ENCODE measurements at places on chromosomes 4 and X.
A peak's percentile ranks its signal among the peaks of the same experiment; 100 is the strongest.

- no peaks in the 10 kb centered on the region for H3K4me1 ChIP-seq
- no peak overlapping the region for H3K4me3 ChIP-seq
- DNase-seq, result no peak
- H3K27ac ChIP-seq, result no peak overlapping the region
- no peaks in the 10 kb centered on the region for H3K27me3 ChIP-seq
These were observed 126.0 kb upstream of the PAQR3 start for GRCh38 chr4:79065262-79065661.

GRCh38 chr4:153792618-153793247 lies 3.9 kb upstream of the SFRP2 start:
- H3K4me1 ChIP-seq, result peaks cover 40% of the 10 kb centered on the region
- H3K27me3 ChIP-seq, result peaks cover 38% of the 10 kb centered on the region
- H3K36me3 ChIP-seq, result no peaks in the 10 kb centered on the region

DNA sequence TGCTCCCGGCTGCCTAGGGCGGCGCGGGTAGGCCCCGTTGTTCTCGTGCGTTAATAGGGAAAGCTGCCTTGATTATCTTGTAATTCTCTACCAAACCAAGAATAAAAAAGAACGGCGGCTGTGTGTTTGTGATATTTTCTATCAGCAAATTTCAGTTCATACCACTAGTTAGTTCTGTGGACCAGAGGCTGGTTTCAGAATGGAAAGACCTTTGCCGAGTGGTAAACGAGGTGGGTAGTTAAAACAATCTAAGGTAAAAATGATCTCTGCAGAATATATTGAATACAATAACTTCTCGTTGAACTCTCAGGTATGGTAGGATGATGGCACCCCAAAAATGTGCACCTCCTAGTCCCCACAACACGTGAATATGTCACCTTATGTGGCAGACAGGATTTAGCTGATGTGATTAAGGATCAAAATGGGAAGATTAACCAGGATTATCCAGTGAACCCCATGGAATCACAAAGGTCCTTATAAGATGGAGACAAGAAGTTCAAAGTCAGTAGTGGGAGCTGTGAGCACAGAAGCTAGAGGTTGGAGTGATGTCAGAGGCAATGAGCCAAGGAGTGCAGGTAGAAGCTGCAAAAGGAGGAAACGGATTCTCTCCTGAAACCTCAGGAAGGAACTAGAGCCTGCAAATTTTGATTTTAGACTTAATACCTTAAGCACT lies 574 bp upstream of the CFAP97 start:
- H3K27ac ChIP-seq, result peak overlapping the region; percentile 93
- H3K4me3 ChIP-seq, result peak overlapping the region; percentile 90
- no peaks in the 10 kb centered on the region for H3K27me3 ChIP-seq
- DNase-seq, result no peak
- H3K36me3 ChIP-seq, result no peaks in the 10 kb centered on the region

- H3K27ac ChIP-seq, result no peak overlapping the region
- peaks cover 19% of the 10 kb centered on the region for H3K36me3 ChIP-seq
- no peaks in the 10 kb centered on the region for H3K27me3 ChIP-seq
These were observed 62.1 kb downstream of the GPRIN3 start for GRCh38 chr4:89245459-89245858.

DNA sequence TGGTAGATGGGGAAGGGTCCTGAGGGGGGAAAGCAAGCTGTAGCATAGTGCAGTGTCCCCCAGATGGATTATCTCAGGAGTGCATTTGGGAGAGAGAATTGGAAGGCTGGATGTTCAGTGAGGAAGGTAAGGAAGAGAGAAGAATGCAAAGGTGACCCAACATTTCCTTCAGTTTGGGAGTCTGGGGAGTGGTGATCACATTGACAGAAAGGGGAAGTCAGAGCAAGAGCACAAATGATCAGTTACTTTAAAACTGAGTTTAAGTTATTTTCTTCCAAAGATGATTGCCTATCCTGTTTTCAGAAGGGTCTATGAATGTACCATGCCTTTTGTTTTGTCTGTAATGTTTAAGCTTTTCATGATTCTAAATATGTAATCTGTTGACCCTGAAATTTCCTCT lies 47.6 kb downstream of the ARHGAP10 start:
- no peaks in the 10 kb centered on the region for H3K4me1 ChIP-seq
- no peak for DNase-seq
- H3K36me3 ChIP-seq, result no peaks in the 10 kb centered on the region
- H3K4me3 ChIP-seq, result no peak overlapping the region

- H3K27ac ChIP-seq, result no peak overlapping the region
- no peaks in the 10 kb centered on the region for H3K27me3 ChIP-seq
- no peak for DNase-seq
- no peak overlapping the region for H3K4me3 ChIP-seq
- H3K4me1 ChIP-seq, result no peaks in the 10 kb centered on the region
- H3K36me3 ChIP-seq, result no peaks in the 10 kb centered on the region
These were observed 37.3 kb downstream of the GBA3 start for GRCh38 chr4:22730021-22730420.

GRCh38 chrX:110089656-110090403 lies 86.9 kb downstream of the TMEM164 start:
- H3K36me3 ChIP-seq, result no peaks in the 10 kb centered on the region
- no peak for DNase-seq
- no peak overlapping the region for H3K27ac ChIP-seq
- H3K4me1 ChIP-seq, result no peaks in the 10 kb centered on the region

DNA sequence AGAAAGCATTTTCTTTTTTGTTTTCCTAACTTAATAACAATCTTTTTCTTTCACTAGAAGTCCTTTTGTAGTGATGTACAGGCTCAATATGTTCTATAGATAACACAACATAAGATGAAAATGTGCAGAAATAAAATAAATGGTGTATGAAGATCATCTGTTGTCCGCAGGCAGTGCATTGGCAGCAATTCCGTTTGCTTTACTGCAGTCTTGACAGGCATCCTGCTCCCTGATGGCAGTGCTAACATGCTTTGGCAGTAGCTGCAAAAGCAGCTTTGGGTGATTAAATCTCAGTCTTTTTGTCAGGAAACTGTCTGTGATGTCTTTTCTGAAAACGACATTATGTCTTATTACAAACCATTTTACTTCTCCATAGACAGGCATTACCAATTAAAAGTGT lies 131.4 kb downstream of the TRAM1L1 start:
- H3K4me1 ChIP-seq, result no peaks in the 10 kb centered on the region
- no peaks in the 10 kb centered on the region for H3K27me3 ChIP-seq
- H3K4me3 ChIP-seq, result no peak overlapping the region
- no peaks in the 10 kb centered on the region for H3K36me3 ChIP-seq
- no peak overlapping the region for H3K27ac ChIP-seq

- H3K4me1 ChIP-seq, result no peaks in the 10 kb centered on the region
- no peaks in the 10 kb centered on the region for H3K27me3 ChIP-seq
- H3K36me3 ChIP-seq, result no peaks in the 10 kb centered on the region
- H3K4me3 ChIP-seq, result no peak overlapping the region
- no peak overlapping the region for H3K27ac ChIP-seq
These were observed 62.4 kb downstream of the AFF2 start for GRCh38 chrX:148562846-148563245.

DNA sequence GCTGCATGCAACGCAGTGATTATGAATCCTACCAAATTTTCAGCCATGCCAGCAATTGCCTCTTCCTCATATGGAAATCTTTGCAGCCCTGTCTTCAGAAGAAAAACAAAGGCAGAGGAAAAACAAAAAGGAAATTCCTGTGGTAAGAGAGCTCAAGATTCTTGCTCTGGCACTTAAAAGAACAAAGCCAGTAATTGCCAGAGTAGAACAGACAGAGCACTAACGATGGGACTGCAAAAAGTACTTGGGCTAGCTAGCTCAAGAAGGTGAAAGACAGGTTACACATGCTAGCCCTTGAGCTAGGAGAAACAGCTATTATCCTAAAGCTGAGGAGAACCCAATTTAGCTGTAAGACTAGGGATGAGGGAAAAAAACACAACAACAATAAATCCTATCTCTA lies 582.3 kb downstream of the KCNIP4 start:
- no peaks in the 10 kb centered on the region for H3K4me1 ChIP-seq
- H3K4me3 ChIP-seq, result no peak overlapping the region
- DNase-seq, result no peak
- H3K27ac ChIP-seq, result no peak overlapping the region

DNA sequence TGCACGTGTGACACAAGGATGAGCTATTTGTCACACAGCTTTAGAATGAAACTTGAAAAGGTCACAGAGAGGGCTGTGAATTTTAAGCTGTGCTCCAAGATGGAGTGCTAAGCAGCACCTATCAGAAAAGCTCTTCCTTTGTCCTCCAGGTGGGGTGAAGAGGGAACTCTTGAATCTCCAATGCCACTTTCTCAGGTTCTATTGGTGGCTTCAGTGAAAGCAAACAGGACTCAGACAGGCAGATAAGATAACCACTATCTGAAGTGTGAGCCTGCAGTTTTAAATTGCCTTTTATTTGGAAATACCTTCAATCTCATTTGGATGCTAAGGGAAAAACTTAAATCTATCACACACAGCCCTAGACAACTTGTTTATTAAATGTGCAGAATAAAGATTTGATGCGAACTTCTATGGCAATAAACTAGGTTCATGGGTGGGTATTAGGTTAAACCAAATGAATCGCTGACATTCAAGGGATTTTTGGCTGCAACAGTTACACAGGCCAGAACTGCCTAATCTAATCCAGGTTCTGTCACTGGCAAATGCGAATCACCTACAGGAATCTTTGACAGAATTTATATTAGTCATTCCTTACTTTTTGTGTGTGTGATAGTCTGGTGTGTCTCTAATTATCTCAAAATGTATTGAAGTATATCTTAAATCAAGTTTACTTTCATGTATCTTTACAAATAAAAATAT lies 13.6 kb upstream of the PDGFRA start:
- no peaks in the 10 kb centered on the region for H3K36me3 ChIP-seq
- DNase-seq, result no peak
- H3K27ac ChIP-seq, result no peak overlapping the region
- no peak overlapping the region for H3K4me3 ChIP-seq
- H3K4me1 ChIP-seq, result peaks cover 4% of the 10 kb centered on the region

GRCh38 chr4:26726655-26727387 lies 133.8 kb upstream of the STIM2 start:
- H3K36me3 ChIP-seq, result no peaks in the 10 kb centered on the region
- H3K27ac ChIP-seq, result no peak overlapping the region
- H3K4me1 ChIP-seq, result peaks cover 17% of the 10 kb centered on the region
- no peaks in the 10 kb centered on the region for H3K27me3 ChIP-seq

GRCh38 chrX:111095974-111096895 lies at the start of gene PAK3:
Gene PAK3, plus strand, starts transcription at chrX:111096191. Its CDS starts 26,913 bp downstream, at chrX:111123104.
- no peaks in the 10 kb centered on the region for H3K4me1 ChIP-seq
- H3K27ac ChIP-seq, result no peak within 1 kb of the TSS
- no peaks in the 10 kb centered on the region for H3K27me3 ChIP-seq
- peak within 1 kb of the TSS; percentile 55 for H3K4me3 ChIP-seq
- no peak for DNase-seq

- H3K4me1 ChIP-seq, result no peaks in the 10 kb centered on the region
- DNase-seq, result no peak
- H3K27ac ChIP-seq, result no peak overlapping the region
- no peaks in the 10 kb centered on the region for H3K36me3 ChIP-seq
- no peaks in the 10 kb centered on the region for H3K27me3 ChIP-seq
These were observed 15.6 kb downstream of the PJA1 start for GRCh38 chrX:69149466-69150280.

GRCh38 chrX:131316260-131316659 lies 27.2 kb upstream of the IGSF1 start:
- H3K4me1 ChIP-seq, result no peaks in the 10 kb centered on the region
- no peaks in the 10 kb centered on the region for H3K27me3 ChIP-seq

- no peaks in the 10 kb centered on the region for H3K27me3 ChIP-seq
- no peak overlapping the region for H3K4me3 ChIP-seq
- H3K36me3 ChIP-seq, result no peaks in the 10 kb centered on the region
- H3K27ac ChIP-seq, result no peak overlapping the region
- no peak for DNase-seq
These were observed 1.1 kb downstream of the RPS6KA6 start for GRCh38 chrX:84186603-84187532.

DNA sequence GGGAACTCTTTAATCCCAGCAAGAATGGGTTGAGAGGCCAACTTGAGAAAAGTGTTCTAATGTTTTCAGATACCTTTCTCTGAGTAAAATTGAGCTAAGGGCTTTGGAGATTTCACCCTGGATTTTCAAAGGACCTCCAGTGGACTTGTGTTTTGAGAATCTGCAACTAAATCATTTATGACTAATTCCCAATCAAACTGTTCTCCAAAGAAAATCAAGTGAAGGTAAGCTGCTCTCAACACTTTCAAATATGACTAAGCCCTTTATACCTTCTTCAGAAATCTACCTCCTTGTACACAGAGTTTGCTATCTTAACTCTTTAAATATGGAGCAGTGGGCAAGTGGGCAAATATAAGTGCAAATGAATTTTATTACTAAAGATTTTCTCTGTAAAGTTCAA lies 392.9 kb downstream of the PDGFC start:
- no peaks in the 10 kb centered on the region for H3K36me3 ChIP-seq
- DNase-seq, result no peak
- no peaks in the 10 kb centered on the region for H3K4me1 ChIP-seq
- H3K27ac ChIP-seq, result no peak overlapping the region

- H3K27ac ChIP-seq, result no peak overlapping the region
- H3K36me3 ChIP-seq, result peaks cover 38% of the 10 kb centered on the region
- H3K4me3 ChIP-seq, result no peak overlapping the region
- H3K27me3 ChIP-seq, result no peaks in the 10 kb centered on the region
These were observed 5.2 kb downstream of the RPS4X start for GRCh38 chrX:72271812-72272211.

GRCh38 chrX:41137589-41137988 lies 52.3 kb downstream of the USP9X start:
- no peak for DNase-seq
- no peaks in the 10 kb centered on the region for H3K4me1 ChIP-seq
- no peak overlapping the region for H3K27ac ChIP-seq
- H3K27me3 ChIP-seq, result no peaks in the 10 kb centered on the region
- no peak overlapping the region for H3K4me3 ChIP-seq
- H3K36me3 ChIP-seq, result peaks cover 16% of the 10 kb centered on the region

- no peak for DNase-seq
- no peaks in the 10 kb centered on the region for H3K27me3 ChIP-seq
- no peaks in the 10 kb centered on the region for H3K4me1 ChIP-seq
- H3K36me3 ChIP-seq, result no peaks in the 10 kb centered on the region
- H3K27ac ChIP-seq, result no peak overlapping the region
These were observed 314.7 kb downstream of the STK32B start for GRCh38 chr4:5366009-5366386.

DNA sequence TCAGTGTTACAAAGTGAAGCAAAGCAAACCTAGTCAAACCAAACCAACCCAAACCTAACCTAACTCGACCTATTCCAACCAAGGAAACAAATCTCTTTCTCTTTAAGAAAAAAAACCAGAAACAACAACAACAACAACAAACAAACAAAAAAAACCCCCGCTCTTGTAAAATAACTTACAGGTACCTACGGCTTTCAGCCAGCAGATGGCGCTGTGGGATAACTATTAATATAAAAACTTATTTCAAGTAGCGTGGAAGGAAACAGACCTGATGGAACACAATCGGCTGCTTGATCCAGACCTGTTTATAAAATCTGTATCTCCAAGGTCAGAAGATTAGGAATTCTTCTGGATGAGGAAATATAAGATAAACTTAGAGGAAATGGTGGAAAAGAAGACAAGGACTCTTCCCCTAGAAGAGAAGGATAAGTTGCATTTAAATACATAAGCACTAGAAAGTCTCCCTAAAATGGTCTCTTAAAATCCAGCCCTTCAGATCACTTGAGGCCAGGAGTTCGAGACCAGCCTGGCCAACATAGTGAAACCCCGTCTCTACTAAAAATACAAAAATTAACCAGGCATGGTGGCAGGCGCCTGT lies 34.4 kb upstream of the CDKL5 start:
- H3K27me3 ChIP-seq, result no peaks in the 10 kb centered on the region
- peak; percentile 53 for DNase-seq
- H3K36me3 ChIP-seq, result no peaks in the 10 kb centered on the region
- no peak overlapping the region for H3K4me3 ChIP-seq
